MV-4-11 (cell line): ENCODE measurements at places on chromosomes 1 and 21.

DNA sequence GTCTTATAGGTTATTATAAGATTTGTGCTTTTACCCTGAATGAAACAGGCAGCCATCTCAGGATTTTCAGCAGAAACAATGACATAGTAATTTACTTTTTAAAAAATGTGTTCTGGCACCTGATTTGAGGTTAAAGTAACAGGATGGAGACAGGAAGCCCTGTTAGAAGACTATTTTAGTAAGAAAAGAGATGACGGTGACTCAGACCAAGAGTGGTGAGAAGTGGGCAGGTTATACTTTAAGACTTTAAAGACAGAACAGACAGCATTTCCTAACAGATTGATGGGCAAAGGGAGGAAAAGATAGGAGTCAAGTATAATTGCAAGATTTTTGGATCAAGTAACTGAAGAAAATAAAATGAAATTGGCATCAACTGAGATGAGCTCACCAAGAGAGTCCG lies 436.8 kb upstream of the NR5A2 start:
- no peak for DNase-seq

DNA sequence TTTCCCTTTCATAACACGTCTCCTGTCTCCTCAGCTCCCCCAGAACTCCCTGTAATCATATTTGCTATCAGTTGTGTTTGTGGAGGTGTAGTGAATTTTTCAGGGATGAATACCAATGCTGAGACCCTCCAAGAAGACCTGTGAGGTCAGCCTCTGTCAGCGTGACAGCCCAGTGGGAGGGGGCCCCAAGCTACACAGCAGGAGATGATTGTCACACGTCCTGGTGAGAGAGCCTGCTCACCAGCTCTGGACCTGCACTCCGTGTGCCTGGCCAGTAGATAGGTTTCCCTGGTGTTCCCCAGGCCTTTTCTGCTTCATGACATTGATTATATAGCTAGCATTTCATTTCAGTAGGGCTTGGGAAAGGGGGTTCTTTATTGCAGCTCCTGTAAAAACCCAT lies 421.5 kb downstream of the KIF26B start:
- no peak for DNase-seq

GRCh38 chr1:212287261-212287895 lies 2.2 kb downstream of the PPP2R5A start:
- no peak for DNase-seq

- no peak for DNase-seq
These were observed 20.8 kb downstream of the ELK4 start for GRCh38 chr1:205610901-205611466.

GRCh38 chr1:32899586-32900296 lies 1.4 kb downstream of the TMEM54 start:
- DNase-seq: no peak

- DNase-seq: no peak
These were observed 29.3 kb upstream of the ZBTB21 start for GRCh38 chr21:42039470-42039901.

DNA sequence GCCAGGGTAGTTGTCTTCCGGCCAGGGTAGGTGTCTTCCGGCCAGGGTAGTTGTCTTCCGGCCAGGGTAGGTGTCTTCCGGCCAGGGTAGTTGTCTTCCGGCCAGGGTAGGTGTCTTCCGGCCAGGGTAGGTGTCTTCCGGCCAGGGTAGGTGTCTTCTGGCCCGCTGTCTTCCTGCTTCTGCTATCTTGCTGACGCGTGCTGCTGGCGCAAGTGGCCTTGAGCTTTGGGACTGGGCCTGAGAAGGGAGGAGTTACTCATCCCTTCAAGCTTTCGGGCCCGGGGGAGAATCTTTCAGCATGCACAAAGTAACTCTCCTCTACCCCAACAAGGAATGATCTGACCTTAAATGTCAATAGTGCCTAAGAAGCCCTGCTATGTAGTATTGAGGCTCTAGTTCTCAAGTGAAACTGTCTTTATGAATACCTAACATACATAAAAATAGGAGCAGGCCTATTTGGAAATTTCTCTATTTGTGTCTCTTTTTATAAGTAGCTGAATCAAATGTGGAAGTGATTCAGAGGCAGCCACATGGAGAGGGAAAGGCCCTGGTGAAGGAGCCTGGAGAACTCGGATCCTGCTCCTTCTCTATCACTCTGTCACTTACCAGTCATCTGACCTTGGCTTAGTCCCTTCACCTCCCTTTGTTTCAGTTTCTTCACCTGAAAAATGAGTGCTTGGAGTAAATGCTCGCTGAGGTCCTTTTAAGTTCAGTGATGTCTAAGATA lies 65.6 kb downstream of the RGL1 start:
- DNase-seq: no peak

DNA sequence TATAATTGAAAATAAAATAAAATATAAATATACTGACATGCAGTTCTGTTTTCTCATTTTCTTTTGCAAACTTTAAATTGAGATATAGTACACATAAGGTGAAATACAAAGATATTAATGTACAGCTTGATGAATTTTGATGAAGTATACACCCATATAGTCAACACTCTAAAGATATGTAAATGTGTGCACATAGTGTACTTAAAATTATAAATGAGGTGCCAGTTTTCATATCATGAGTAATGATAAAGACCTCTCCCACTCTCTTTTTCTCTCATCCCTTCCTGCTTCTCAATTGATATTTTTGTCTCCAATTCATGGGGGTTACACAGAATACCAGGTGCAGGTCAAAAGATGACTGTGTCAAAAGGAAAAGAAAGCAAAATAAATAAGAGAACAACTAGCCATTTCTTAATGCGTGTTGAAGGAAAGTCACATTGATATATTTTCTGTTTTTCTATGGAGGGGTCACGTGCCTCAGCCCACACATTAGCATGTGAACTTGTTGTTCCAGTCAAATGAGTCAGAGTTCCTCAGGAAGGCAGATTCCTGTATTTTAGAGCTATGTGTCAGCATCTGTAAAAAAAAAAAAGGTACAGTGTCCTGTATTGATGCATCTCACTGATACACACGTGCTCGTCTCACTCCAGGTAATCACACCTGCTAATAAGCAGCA lies 64.3 kb upstream of the HOOK1 start:
- DNase-seq: peak; percentile 28

GRCh38 chr1:30447701-30448100 lies 275.7 kb downstream of the MATN1 start:
- no peak for DNase-seq

- DNase-seq: no peak
These were observed 81.8 kb downstream of the KIAA0319L start for GRCh38 chr1:35475356-35475755.

DNA sequence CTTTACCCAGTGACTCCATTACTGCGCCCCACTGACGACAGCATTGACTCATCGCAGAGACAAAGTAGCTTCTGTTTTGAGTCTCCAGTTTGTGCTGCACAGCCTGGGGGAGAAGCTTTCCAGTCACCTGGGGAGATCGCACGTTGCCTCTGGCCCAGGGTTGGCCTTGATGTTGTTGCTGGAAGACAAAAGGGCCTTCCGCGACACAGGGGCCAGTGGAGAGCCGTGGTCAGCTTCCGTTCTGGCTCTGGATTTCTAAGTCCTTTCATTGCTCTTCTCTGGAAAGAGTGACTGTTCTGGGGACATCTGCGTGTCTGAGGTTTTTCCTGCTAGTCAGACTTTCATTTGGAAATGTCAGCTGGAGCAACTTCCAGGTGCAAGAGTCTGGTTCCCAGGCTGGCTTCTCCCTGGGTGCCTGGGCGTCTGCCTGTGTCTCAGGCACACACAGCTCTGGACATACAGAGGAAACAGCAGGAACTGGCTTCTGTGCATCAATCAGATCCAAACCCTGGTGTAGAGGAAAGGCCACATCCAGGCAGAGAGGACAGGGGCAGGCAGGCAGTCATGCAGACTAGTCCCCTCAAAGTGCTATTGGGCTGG lies 257.0 kb downstream of the SIPA1L2 start:
- no peak for DNase-seq

- no peak for DNase-seq
These were observed 36.0 kb downstream of the UBE4B start for GRCh38 chr1:10068605-10069294.

- no peak for DNase-seq
These were observed 546 bp downstream of the HES3 start for GRCh38 chr1:6244401-6245049.

GRCh38 chr1:24965571-24965930 lies 35.5 kb upstream of the RUNX3 start:
- DNase-seq: no peak

GRCh38 chr1:70503358-70503757 lies 92.3 kb downstream of the CTH start:
- DNase-seq: no peak
